ENCODE measurements at places on chromosomes 5 and 9. TPM values are rescaled to one million over a fixed set of nuclear protein-coding genes. Genes with fewer than 3 reads are reported as not detected.
A peak's percentile ranks its signal among the peaks of the same experiment; 100 is the strongest.

- DNase-seq, result no peak
These were observed 218.4 kb downstream of the GAPVD1 start for GRCh38 chr9:125479846-125480615.

GRCh38 chr5:59471463-59471862 is 422.1 kb downstream of the PDE4D start:
- no peak for DNase-seq

DNA sequence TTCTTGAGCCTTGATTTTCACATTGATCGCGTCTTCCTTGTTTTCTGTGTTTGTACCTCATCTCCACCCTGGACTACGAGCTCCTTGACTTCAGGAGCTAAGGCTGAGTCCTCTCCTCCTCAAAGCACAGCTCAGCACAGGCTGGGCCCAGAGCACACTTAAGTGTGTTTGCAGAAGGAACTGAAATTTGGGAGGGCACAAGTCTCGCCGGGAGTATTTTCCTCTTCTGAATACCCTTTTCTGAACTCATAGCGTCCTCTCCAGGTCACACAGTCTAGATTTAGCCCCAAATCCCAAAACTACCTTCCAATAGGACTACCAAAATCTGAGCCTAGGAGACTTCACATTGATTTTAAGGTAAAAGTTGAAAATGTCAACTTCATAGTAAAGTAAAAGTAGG is 41.6 kb downstream of the TSTD2 start:
- no peak for DNase-seq

- DNase-seq, result no peak
These were observed 334.6 kb downstream of the MED10 start for GRCh38 chr5:6043491-6044310.

Gene PAM
- total RNA-seq, result 29.7 TPM

Gene TAF1L
- total RNA-seq, result not detected

DNA sequence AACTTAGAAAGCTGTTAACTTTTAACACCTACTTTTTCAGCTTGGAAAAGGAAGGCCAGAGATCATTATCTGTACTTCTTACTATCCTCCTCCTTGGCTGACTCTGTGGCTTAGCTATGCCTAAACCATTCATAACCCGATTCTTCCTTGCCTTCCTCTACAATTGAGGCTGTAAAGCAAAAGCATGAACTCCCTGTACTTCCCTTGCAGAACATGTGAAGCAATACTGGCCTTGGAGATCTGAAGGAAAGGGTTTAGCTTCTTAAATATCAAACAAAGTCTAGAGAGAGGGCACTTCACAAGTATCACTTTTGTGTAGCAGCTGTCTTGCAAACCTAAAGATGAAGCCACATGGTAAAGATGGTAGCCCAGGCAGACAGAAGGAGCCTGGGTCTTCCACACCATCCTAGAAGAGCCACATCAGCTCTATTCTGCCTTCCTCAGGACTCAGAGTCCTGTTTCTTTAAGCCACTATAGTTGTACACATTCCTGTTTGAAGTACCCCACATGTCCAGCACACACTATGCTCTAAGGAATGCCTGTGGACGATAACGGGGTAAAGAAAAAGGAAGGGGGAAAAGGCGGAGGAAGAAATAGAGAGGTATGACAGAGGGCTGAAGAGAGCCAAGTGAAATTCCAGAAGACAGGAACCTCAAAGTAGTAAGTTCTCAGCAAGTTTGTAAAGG is 169.2 kb downstream of the SLIT3 start:
- DNase-seq, result no peak

DNA sequence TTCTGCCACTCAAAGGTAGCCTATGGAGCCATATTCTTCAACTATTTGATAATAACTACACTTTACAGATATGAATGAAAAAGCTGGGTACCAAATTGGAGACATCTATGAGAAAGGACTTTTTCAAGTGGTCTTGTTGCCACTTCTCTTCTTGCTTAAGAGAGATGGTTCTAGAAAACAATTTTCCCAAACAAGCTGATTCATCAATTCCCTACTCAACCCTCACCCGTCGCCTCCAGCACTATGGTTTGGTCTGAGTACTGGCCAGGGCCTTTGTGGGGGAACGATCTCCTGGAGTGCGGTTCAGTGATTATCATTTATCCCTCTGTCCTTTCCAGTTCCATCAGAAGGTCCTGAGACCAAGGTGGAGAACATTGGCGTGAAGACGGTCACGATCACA is 56.8 kb downstream of the IL31RA start:
- no peak for DNase-seq

DNA sequence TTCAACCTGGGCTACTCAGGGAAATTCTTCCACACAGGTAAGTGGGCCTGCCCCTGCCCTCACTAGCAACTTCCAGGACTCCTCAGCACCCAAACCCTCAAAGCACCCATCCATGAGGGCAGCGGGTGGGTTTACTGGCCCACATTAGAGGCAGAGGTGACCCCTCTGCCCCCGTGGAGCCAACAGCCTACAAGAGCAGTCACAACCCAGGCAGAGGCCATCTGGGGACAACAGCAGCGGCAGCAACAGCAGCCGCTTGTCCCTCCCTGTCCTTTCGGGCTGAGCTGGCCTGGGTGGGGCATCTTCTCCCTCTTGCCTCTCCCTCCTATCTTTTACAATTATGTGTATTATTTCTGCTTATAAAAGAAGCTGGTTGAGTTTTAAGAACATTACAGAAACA is 25.1 kb downstream of the NDST1 start:
- DNase-seq, result no peak

DNA sequence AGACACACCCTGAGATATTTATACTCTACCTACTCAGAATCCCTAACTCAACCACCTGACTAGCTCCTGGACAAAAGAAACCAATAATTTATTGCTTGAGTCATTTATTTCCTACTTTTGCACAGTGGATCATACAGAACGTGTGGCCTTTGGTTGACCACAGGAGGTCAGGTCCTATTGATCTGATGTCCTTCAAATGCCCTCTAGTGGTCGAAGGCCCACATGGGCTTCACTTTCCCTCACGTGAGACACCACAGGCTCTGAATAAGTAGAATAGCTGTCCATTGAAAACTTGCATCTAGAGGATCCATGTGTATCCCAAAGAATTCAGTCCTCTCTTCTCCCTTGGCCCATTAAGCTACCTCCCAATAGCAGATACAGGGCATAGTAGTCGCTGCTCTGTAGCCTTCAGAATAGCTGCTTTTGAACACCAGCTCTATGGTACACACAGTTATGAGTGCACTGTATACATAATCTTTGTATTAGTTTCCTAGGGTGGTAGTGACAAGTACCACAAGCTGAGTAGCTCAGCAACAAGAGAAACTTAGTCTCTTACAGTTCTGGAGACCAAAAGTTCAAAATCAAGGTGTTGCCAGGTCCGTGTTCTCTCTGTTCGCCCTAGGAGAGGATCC is 177.6 kb upstream of the SMARCA2 start:
- peak; percentile 42 for DNase-seq

DNA sequence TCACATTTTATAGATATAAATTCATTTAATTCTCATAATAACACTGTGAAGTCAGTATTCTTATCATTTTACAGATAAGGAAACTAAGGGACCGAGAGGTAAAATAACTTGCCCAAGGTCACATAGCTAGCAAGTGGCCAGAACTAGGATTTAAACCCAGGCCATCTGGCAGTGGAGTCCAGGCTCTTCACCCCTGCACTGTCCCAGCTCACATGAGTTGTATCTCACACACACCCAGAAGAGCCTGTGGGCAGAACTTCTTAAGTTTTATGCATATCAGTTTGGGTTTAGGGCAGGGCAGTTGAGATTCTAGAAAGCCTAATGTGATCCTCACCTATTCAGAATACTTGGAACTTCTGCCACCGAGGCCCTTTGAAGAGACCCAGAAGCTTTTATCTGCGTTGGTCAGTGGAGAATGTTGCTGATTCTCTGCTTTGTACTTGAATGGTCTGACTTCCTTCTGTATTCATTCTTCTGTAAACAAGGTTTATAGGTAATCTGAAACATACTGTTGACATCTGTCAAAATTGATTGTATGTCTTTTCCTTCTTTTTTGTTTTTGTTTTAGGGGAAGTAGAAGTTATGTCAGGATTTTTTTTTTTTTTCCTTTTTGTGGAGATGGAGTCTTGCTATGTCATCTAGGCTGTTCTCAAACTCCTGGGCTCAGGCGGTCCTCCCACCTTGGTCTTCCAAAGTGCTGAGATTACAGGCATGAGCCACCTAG is 75.8 kb downstream of the KIAA1958 start:
- no peak for DNase-seq

DNA sequence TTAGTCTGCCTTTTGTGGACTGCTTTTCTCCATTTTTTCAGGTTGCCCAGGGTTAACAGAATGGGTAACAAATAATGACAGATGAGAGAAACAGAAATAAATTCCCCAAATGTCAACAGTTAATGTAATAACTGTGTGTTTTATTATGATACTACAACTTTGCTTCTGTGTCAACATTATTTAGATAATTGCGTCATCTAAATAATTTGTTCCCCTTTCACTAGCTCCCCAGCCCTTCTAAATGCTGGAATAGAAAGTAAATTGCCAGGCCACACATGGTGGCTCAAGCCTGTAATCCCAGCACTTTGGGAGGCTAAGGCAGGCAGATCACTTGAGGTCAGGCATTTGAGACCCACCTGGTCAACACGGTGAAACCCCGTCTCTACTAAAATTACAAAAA is 53.5 kb downstream of the RNF38 start:
- DNase-seq, result no peak

Gene IL5
- total RNA-seq, result 20.0 TPM

DNA sequence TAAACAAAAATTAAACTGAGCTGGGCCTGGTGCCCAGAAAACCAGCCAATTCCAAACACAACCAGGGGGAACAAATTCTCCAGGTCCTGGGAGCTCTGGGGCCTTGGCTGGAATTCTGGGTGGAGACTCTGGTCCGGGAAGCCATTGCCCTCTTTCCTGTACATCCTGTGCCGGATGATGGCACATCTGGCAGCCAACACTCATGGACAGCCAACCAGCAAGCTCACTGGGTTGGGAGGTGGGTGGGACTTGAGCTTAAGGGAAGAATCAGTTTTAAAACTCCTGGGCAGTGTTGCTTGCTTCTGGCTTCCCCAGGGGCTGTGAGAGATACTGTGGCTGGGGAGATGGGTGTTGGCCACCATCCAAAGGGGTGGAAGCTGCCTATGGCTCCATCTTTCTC is 56.1 kb downstream of the PCDH1 start:
- DNase-seq, result no peak

- DNase-seq, result no peak
These were observed 321.6 kb upstream of the CD180 start for GRCh38 chr5:67518227-67518626.

Gene UIMC1
- 56.0 TPM for total RNA-seq

- DNase-seq, result peak; percentile 45
These were observed at the start of gene COL23A1 for GRCh38 chr5:178590141-178590923. COL23A1 (minus strand) TSS chr5:178590393.

Gene IRX2
- not detected for total RNA-seq

Gene FAT2
- total RNA-seq, result not detected

DNA sequence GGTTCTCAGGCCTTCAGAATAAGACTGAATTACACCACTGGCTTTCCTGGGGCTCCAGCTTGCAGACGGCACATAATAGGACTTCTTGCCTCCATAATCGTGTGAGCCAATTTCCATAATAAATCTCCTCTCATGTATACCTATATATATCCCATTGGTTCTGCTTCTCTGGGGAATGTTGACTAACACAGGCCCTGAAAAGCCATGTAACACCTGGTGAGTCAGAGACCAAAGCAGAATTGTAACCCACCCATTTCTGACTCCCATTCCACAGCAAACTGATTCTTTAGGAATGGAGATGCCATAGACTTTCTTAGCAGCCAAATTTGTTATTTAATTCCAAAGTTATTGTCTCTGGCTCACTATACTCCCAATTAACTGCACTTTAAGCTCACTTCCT is 85.4 kb upstream of the AGXT2 start:
- no peak for DNase-seq

- no peak for DNase-seq
These were observed 42.7 kb downstream of the SH3PXD2B start for GRCh38 chr5:172411484-172412072.

Gene IFNA21
- not detected for total RNA-seq

GRCh38 chr9:34572092-34572491 is 17.4 kb downstream of the CNTFR start:
- no peak for DNase-seq

GRCh38 chr9:34185778-34186551 is 7.1 kb downstream of the UBAP1 start:
- peak; percentile 46 for DNase-seq

DNA sequence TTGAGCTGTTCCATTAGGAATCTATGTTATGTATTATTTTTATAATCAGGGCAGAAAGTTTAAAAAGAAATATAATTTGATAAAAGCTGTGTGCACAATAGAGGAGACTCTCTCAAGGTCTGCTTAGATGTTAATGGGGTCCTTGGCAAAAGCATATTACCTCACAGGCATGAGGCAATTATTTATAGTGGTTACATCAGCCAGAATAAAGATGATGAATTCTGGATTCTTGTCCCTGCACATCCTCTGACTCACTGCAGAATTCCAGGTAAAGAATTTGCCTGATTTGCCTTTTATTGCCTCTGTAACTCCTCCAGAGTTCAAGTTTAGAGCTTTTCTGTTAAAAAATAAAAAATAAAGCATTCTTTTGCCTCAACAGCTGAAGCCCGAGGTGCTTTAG is 253.6 kb downstream of the MAST4 start:
- DNase-seq, result no peak

GRCh38 chr9:134617836-134618162 is 23.8 kb upstream of the COL5A1 start:
- no peak for DNase-seq

DNA sequence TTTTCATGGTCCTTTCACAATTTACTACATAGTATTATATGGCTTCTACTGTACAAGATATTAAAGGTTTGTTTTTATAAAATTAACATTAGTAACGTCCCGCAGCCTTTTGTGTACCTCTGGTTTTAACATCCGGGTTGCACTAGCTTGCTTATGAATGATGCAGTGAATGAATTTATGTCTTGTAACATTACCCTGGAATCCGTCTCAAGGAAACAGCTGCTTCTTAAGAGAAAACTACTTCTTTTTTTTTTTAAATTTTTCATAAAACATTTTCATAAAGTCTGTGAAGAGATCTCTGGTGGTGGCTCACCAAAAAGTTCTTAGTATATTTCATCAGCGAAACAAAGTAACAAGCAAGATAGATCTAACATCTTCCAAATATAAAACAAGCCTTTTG is 23.6 kb downstream of the MARCHF3 start:
- DNase-seq, result no peak

- DNase-seq, result no peak
These were observed 18.8 kb downstream of the HAPLN1 start for GRCh38 chr5:83701886-83702285.

GRCh38 chr5:61854531-61854930 is 451.5 kb upstream of the KIF2A start:
- no peak for DNase-seq

- no peak for DNase-seq
These were observed 67.5 kb downstream of the SPEF2 start for GRCh38 chr5:35685161-35685560.

- no peak for DNase-seq
These were observed 402.9 kb upstream of the CLINT1 start for GRCh38 chr5:158261674-158262367.

All from activated CD8-positive, alpha-beta memory T cell treated with anti-CD3 and anti-CD28 coated beads, Interleukin-2, amount 10 ng/mL, durations not matched to agents 7 days and 5 days (primary cell).